NCI-H187 (cell line): ENCODE measurements at places on chromosomes 1 and 21.

GRCh38 chr1:61378494-61379180, 296.3 kb downstream of the NFIA start:
- no peak for DNase-seq

GRCh38 chr1:56933606-56934005, 32.2 kb downstream of the C8B start:
- DNase-seq, result no peak

GRCh38 chr1:117655220-117655577, 49.4 kb downstream of the TENT5C start:
- DNase-seq, result no peak

DNA sequence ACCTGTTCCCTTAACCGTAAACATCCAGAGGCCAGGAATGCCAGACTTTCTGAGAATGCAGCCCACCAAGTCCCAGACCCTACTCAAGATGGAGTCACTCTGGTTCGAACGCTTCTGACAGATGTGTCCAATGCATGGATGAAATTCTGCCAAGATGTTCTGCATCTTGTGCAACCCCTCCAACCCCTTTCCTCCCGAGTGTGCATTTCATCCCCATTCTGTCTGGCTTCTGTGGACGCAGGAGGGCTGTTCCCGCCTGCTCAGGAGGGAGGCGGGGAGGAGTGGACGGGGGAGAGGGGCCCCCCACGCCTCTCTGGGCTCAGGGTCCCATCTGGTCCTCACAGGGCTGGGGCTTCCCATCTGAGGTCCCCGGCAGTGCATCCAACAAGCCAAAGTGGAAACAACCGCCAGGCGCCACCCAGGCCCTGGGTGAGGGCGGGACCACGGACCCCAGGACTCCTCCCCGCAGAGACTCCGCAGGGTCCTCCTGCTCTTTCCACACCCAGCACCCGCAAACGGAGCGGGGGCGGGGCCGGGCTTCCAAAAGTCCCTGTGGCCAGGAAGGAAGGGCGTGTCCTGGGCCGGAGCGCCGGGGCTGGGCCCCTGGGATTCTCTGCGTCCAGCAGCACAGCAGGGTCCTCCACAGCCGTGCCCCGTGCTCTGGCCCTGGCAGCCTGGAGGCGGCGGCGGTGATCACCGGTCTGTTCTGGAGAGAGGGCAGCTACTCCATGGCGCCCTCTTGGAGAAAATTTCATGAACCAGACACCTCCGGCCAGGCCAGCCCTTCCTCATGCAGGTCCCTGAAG, 27.8 kb upstream of the SUMO3 start:
- no peak for DNase-seq

- DNase-seq, result no peak
These were observed 56.4 kb downstream of the AJAP1 start for GRCh38 chr1:4710592-4711415.

- no peak for DNase-seq
These were observed 47.8 kb upstream of the SRSF10 start for GRCh38 chr1:24027838-24028468.

GRCh38 chr21:37424396-37424795, 57.8 kb downstream of the DYRK1A start:
- no peak for DNase-seq

- DNase-seq, result no peak
These were observed 616.9 kb downstream of the KIF26B start for GRCh38 chr1:245771511-245772281.

DNA sequence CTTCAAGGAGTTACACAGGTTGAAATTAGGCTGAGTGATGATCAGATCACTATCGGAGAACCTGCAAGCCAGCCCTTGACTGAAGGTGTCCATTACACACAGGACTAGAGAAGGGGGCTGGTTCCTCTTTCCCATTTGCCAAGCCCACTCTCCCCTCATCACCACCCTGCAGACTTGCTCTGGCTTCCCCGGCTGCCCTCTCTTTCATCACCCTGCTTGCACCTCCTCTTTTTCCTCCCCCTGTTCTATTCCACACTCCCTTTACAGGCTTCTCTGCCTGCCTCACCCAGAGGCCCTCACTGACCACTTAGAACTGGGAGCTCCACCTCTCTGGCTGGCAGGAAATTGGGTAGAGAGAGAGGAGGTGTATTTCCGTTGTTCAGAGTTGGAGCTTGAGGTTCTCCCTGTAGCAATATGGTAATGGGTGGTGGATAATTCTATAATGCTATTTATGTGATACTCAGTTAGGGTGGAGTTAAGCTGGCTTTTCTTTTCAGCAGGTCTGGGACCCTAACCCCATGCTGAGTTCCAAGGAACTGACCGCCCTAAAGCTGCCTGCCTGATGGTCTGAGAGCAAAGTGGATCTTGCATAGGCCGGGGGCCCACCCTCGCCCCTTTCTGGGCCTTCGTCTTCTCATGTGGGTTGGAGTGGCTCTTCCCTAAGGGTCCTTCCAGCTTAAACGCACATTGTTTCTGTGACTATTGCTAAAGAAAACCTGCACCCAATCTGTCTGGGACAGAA, 111.8 kb upstream of the ADAR start:
- DNase-seq, result no peak

GRCh38 chr1:181044449-181044966, 10.7 kb downstream of the MR1 start:
- no peak for DNase-seq

DNA sequence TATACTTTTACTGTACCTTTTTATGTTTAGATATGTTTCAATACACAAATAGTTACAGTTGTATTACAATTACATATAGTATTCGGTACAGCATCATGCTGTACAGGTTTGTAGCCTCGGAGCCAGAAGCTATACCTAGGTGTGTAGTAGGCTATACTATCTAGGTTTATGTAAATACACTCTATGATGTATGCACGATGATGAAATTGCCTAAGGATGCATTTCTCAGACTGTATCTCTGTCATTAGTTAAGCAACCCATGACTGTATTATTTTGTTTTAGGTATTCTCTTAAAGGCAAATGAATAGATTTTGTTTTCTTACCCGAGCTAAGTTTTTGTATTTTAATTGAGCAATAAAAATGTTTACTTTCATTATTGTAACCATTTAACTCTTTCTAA, 56.4 kb downstream of the SPATA17 start:
- no peak for DNase-seq

- DNase-seq, result no peak
These were observed 9.9 kb downstream of the SNRPE start for GRCh38 chr1:203871114-203871880.

DNA sequence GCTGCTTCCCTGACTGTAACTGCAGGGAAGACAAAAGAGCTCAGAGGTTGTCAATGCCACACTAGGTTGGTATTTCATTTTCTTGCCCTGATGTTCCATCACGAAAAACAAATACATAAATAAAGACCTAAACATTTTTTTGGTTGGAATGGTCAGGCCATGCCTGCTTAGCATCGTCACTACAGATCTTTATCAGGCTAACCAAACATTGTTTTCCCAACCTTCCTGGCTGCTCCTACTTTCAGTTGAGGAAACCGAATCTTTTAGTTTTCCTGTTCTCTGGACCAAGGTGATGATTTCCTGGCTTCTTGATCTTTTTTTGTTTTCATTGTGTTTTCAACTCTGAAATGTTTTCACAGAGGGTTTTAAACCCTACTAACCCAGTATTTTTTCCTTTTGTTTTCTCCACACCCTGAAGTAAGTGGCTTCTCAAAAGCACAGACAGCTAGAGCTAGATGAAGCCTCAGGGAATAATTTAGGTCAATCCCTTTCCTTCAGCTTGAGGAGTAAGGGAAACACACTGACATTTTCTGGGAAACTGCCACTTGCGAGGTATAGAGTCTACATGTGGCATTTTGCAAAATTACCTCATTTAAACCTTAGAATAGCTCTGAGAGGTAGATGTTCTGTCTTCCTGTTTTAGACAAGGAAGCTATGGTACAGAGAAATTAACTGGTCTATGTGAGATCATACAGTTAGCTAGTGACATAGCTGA, 67.2 kb upstream of the CNN3 start:
- no peak for DNase-seq

GRCh38 chr1:89725011-89725370, 92.1 kb downstream of the LRRC8C start:
- no peak for DNase-seq

DNA sequence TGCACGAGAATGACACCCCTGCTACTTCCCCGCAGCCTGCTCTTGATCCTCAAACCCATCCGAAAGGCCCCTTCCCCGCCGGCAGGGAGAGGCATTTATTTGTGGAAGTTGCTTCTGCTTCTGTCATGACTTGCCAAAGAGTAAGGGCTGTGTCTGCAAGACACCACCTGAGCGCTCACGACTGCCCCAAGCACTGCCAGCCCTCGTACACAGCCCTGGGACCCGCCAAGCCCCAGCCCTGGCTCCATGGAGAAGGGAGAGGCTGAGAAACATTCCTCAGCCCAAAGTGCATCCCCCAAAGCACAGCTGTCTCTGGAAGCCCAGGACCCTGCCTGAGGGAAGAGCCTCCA, 6.3 kb upstream of the TPRG1L start:
- no peak for DNase-seq

DNA sequence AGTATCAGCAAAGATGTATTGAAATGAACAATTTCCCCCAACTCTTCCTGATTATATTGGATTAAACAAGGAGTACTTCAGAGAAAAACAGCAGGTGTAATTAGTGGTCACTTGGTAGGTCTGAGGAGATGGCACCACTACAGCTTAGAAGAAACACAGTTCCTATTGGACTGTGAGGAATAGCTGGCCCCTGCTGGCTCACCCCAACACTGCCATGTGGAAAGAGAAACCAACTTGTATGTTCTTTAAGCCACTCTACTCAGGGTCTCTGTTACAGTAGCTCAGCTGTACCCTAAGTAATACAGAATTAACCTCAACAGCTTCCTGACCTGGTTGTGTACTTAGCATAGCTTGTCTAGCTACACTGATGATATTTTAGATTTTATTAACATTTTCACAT, 26.5 kb upstream of the MTR start:
- DNase-seq, result no peak

DNA sequence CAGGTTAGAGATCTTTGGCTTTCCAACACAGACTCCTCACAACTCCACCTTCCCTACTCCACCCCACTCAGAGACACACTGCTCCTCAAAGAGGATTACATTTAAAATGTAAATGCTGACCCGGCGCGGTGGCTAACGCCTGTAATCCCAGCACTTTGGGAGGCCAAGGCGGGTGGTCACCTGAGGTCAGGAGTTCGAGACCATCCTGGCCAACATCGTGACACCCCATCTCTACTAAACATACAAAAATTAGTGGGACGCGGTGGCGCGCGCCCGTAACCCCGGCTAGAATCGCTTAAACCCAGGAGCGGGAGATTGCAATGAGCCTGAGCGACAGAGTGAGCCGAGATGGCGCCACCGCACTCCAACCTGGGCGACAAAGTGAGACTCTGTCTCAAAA, 1.8 kb upstream of the ANP32E start:
- DNase-seq, result no peak

- DNase-seq, result no peak
These were observed 5.5 kb upstream of the KCNJ9 start for GRCh38 chr1:160075836-160076235.

DNA sequence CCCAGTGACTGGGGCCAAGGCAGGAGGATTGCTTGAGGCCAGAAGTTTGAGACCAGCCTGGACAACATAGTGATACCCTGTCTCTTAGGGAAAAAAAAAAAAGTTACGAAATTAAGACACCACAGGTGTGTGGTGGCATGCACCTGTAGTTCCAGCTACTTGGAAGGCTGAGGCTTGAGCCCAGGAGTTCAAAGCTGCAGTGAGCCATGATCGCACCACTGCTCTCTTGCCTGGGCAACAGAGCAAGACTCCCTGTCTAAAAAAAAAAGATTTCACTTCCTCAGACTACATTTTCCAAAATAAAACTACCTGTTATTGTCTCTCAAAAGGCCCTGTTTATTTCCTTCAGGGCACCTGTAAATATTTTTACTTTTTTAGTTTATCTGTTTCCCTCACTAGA, 4.7 kb upstream of the STK40 start:
- DNase-seq, result no peak

- no peak for DNase-seq
These were observed 16.5 kb downstream of the TBX19 start for GRCh38 chr1:168297019-168297730.

DNA sequence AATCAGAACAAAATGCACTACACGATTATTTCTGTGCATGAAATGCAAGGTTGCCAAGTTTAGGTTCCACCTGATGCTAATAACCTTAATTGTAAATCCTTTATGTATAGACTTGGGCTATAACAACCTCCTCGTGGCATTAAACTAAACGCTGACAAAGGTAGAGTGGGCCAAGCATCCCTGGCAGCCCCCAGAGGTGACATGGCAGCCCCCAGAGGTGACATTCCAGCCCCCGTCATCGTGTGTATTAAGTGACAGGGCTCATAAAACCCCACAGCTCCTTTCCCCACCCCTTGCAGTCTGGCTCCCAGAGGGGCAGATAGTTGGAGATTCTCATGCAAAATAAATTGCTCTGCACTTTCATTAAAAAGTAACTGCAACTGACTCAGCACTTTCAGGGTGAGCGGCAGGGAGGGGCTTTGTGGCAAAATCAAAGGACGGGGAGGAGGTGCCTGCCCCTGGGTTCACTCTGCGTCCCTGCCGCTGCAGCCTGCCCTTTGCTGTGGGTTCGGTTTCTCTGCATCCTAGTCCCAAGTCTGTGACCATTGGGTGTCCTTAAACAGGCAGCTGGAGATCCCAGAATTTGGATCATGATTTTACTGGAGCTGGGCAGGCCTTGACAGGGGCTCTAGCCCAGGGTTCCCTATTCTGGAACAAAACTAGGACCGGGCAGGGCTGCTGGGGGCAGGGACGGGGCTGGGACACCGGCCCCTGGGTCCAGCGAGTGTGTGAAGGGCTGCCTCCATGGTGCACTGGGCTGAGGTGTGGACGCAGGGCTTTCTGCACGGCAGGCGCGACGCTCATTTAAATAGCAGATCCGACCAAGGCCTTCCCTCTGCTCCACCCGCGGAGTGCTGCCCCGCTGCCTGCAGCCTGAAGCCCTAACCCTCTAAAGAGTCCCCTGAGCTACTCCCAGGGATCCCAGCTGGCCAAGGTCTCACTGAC, 234.9 kb upstream of the VAMP3 start:
- DNase-seq, result no peak

- DNase-seq, result no peak
These were observed 136.2 kb downstream of the NAV1 start for GRCh38 chr1:201675143-201675542.

- no peak for DNase-seq
These were observed 15.3 kb downstream of the GABPA start for GRCh38 chr21:25750085-25750484.

DNA sequence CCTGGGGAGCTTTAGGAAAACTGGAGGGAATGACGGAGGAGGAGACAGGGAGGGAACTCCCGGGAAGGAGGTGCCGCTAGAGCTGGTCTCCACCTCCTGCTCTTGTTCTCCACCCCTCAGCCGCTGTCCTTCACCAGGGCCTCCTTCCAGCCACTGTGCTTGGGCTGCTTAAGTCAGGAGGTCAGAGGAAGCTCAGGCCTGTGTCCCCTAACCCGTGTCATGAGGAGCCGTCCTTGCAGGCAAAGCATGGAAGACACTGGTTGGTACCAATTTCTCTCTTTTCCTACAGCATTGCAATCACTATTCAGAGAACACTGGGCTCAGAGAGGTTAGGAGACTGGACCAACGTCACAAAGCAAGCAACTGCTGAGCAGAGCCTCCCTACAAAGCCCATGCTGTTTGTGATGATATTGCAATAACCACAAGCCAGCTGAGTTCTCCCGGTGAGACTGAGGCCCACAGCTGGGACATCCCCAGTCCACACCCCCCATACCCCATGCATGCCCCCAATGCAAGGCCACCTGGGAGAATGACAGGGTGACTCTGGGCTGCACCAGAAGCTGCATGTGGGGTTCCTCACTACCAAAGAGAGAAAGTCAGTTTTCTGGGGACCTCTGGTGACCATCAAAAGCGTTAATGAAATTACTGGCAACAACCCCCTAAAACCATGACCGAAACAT, 427.5 kb downstream of the NPHP4 start:
- no peak for DNase-seq
